ENCODE measurements at places on chromosomes 3 and 15.

DNA sequence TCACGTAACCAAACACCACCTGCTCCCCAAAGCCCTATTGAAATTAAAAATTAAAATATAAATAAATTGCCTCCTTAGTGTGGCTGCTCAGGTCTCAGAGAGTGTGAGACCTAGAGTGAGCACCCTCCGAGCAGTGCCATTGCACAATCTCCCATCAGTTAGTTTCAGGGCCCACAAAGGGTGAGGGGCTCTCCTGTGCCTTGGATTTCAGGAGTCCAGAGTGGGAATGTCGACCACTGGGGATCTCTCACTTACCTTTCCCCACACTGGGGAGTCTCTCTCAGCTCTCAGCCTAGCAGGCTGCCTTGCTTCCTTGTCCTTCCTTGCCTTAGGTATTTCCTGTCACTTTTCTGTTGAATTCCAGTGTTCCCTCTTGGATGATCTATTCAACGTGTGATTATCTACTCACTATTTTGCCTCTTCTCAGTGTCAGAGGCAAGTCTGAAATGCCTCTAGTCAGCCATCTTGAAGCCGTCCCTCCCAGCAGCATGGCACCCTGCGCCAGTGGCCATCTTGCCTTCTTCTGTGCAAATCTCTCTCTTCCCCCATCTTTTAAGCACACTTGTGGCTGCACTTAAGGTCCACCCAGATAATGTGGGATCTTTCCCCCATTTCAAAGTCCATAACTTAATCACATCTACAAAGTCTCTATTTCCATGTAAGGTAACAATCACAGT is 119.3 kb downstream of the LRRK1 start:
- DNase-seq: no peak

GRCh38 chr3:183255348-183255730 is 2.3 kb downstream of the B3GNT5 start:
- peak; percentile 62 for DNase-seq

- DNase-seq: peak; percentile 97
Observed at GRCh38 chr3:29695643-29696198, 414.9 kb downstream of the RBMS3 start.

DNA sequence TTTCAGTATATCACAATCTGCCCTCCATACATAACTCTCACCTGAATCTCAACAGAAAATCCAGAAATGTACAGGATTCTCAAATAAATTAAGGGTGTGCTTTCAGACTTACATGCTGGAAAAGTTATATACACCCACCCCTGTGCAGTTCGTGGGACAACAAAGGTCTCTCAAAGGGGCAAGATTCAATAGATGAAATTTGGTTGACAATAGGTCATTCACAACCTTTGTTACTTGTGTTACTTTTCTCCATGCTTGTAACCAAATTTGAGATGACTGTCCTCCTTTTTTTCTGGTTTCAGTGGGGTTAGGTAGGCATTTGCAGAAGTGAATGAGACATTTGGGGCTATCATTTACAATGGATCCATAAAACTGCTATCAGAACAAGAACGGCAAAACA is 72.7 kb downstream of the SETMAR start:
- no peak for DNase-seq

GRCh38 chr3:71207632-71208031 is 375.9 kb downstream of the FOXP1 start:
- no peak for DNase-seq

GRCh38 chr3:28780480-28780879 is 431.9 kb upstream of the AZI2 start:
- no peak for DNase-seq
